Epithelial cell of umbilical artery (primary cell): ENCODE measurements at places on chromosomes 11 and 22. TPM values are rescaled to one million over a fixed set of nuclear protein-coding genes. Genes with fewer than 3 reads are reported as not detected.

The RAB38 gene
- total RNA-seq: 5.8 and 7.0 TPM in 2 replicates

The HTR3B gene
- total RNA-seq: not detected in 2 replicates

The ZFP91 gene
- total RNA-seq: 36.1 and 53.5 TPM in 2 replicates

The SBF2 gene
- 23.6 and 31.2 TPM in 2 replicates for total RNA-seq

The CAPN5 gene
- 8.1 TPM in 2 replicates for total RNA-seq

The MISFA gene
- 0.65 and 2.7 TPM in 2 replicates for total RNA-seq

The PATZ1 gene
- 13.7 and 15.3 TPM in 2 replicates for total RNA-seq

The LRRC4C gene
- total RNA-seq: under 0.01 TPM in 1 of 2 replicates, not detected in the other

The SPON1 gene
- total RNA-seq: not detected in 2 replicates

The FANCF gene
- total RNA-seq: 12.7 and 13.4 TPM in 2 replicates

The KCNA4 gene
- total RNA-seq: not detected in 2 replicates

The CDC45 gene
- total RNA-seq: 35.1 and 55.8 TPM in 2 replicates

The CACNA1I gene
- total RNA-seq: not detected in 2 replicates

The TCN1 gene
- 0.32 TPM in 1 of 2 replicates, not detected in the other for total RNA-seq
